ENCODE measurements at places on chromosomes 2 and 18. TPM values are rescaled to one million over a fixed set of nuclear protein-coding genes. Genes with fewer than 3 reads are reported as not detected.
A peak's percentile ranks its signal among the peaks of the same experiment; 100 is the strongest.

GRCh38 chr18:12779043-12779442 is 76.2 kb downstream of the PSMG2 start:
- DNase-seq, result no peak

GRCh38 chr2:237628247-237629187 is 1.1 kb downstream of the LRRFIP1 start:
- DNase-seq, result no peak

DNA sequence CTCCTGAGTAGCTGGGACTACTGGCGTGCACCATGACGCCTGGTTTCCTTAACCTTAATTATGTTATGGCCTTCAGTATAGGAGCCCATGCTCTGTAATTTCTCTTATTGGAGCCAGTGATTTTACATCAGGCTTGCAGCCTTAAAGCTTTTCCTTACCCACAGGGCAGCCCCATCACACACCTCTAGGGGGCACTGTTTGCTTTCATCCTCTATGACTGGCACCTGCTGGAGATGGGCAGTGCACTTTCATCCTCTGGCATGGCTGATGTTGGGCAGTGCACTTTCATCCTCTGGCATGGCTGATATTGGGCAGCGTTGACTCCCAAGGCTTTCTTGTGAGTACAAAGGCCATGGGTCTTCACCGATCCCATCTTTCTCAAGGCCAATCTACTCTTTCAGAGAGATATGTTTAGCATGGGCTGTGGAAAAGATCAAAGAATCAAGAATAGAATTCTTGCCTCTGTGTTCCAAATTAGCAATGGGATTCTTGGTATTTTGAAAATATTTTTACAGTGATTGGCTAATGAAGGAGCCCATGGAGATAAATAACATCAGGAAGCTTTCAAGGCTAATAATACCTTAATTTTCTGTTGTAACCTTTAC is 80.7 kb upstream of the MEX3C start:
- DNase-seq, result peak; percentile 87

The CD28 gene
- not detected for total RNA-seq

The ABCB11 gene
- not detected for total RNA-seq

Measured in MCF 10A (cell line).